ENCODE measurements at places on chromosomes 6 and 20. TPM values are rescaled to one million over a fixed set of nuclear protein-coding genes. Genes with fewer than 3 reads are reported as not detected.

DNA sequence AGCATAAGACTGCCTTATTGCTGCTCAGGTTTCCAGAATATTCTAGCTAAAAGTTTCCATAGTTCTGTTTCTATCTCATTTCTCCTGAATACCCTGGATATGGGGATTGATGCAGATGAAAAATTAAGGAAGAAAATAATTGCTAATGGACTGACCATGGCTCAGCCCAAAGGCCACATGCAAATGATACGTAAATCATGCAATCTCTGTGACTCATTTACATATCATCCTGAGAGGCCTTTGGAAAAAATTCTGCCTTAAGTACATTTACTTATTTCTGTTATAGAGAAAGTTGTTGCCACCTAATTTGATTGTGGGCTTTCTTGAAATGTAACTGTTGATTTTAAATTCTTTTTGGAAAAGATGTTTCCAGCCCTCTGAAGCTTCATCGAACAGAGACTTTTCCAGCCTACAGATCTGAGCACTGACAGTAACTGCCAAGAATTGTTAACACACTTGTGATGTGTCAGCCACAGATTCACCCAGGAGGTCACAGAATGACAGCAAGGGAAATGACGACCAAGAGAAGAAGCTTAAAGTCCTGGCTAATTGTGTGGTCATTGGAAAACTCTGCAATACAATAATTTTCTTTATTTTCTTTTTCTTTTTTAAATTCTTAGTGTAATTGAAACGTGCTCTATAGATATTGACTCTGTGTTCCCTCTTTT lies 174.8 kb downstream of the DOK5 start:
- DNase-seq = no peak

DNA sequence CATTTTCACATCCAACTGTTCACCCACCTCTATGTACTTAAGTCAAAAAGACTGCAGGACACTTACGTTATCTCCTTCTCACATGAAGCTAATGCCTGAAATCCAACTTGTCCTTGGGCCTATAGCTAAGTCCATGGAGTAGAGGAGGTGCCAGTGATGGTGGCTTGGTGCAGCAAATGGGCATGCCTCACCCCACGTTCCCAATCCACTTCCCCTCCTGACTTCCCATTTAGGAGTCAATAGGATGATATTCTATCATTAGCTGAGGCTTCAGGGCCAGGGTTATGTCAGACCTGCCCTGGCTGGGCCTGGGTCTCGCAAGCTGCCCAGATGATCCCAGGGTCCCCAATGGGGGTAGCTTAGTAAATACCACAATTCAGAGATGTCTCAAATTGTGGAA lies 410.4 kb downstream of the MAFB start:
- DNase-seq = no peak

GRCh38 chr6:11243861-11244260 lies 11.4 kb upstream of the NEDD9 start:
- DNase-seq = no peak

Gene CST5
- not detected for total RNA-seq

DNA sequence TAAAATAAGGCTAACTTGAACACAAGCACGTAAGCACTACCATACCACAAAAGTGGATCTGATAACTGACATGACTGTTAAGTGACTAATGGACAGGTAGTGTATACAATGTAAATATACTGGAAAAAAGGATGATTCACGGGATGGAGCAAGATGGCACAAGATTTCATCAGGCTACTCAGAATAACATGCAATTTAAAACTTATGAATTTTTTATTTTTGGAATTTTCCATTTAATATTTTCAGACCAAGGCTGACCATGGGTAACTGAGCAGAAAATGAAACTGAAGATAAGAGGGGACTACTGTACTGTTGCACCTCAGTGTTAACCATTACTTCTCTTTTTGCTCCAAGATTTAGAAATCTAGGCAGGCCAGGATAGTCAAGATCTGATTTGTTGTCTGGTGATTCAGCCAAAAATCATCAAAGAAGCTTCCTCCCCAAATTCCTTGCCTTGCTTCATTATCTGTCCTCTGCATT lies 45.4 kb downstream of the TPBG start:
- no peak for DNase-seq

DNA sequence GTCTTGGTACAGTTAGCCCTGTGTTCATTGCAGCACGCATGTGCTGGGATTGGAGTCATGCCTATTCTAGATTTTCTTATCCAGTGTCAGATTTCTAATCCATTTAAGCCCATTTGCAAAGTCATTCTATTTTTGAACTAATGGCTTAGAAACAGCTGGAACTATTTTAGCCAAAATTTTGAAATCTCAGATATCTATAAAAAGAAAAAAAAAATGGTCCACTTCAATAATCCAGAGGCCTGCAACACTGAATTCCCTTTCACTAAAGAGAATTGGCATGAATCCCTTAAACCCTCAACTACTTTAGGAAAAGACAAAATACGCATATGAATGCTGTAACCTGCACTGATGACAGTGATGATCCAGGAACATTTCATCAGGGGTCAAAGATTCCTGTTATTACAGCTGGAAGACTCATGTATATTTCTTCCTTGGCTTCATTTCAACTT lies 1.5 kb downstream of the COL21A1 start:
- DNase-seq = no peak

GRCh38 chr6:138410972-138411880 lies 7.2 kb downstream of the HEBP2 start:
- no peak for DNase-seq

Gene SAMD5
- total RNA-seq = 8.1 TPM

Gene TSHZ2
- 1.7 TPM for total RNA-seq

Gene C6orf141
- total RNA-seq = 11.6 TPM

- DNase-seq = no peak
Measured at GRCh38 chr6:159639721-159640120, 53.3 kb downstream of the SOD2 start.

GRCh38 chr6:105593805-105594671 lies 191.2 kb upstream of the PREP start:
- DNase-seq = no peak

DNA sequence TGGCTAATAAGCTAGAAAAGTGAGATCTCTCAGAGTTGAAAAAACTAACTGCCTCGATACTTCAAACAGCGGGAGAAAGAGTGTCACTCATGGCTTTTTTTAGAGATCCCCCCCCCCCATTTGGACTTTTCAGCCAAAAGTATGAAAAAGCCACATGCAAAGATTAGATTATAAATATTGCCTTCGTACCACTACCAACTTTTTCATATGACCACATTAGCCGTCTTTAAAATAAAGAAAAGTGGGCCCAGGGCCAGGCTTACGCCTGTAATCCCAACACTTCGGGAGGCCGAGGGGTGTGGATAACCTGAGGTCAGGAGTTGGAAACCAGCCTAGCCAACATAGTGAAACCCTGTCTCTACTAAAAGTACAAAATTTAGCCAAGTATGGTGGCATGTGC lies 4.4 kb downstream of the PGK2 start:
- DNase-seq = no peak

Gene STMND1
- total RNA-seq = 1.4 TPM

Gene PAX1
- total RNA-seq = not detected

DNA sequence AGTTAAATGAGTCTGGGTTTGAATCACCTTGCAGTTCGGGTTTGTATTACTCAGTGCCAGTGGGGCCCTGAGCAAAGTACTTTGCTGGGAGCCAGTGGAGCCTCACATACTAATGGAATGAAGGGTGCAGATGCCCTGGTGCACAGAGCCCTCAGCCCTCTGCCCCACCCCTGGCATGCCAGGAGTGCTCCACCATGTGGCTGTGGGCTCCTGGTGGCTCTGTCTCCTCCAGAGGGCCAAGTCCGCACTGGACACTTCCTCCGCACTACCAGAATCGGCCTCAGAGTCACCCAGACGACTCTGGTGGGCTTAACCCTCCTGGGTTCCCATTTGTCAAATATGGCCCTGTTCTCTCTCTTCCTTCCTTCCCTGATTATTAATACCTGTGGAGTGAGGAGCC lies 94.0 kb downstream of the STK35 start:
- no peak for DNase-seq

DNA sequence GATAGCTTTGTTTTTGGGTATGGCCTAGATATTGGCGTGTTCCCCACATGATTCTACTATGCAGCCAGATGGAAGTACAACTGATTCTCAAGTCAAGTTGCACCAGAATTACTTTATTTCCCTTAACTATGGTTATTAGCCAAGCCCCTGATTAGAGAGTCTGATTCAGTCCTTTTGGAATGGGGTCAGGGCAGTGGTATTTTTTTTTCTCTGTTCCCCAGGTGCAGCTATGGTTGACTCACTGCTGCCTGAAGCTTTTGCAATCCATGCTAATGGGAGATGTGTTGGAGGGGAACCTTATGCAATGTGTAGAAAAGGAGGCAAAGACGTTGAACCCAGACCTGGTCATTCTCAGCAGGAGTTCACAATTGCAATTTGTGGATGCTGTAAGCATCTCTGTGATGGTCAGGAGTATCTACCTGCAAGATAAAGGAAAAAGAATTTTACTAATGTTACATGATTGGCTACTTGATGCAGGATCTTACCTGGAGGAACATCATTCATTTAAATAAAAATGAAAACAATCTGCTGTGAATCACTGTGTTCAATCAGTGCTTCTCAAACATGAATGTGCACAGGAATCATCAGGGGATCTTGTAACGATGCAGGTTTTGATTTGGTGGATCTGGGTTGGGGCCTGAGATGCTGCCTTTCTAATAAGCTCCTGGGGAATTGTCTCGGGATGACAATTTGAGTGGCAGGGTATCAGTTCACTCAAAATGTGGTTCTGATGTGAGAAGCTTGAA lies 49.4 kb downstream of the PFDN4 start:
- no peak for DNase-seq

- no peak for DNase-seq
Measured at GRCh38 chr20:45489083-45489531, 19.6 kb downstream of the WFDC2 start.

GRCh38 chr20:37977786-37978185 lies 55.5 kb downstream of the TTI1 start:
- DNase-seq = no peak

DNA sequence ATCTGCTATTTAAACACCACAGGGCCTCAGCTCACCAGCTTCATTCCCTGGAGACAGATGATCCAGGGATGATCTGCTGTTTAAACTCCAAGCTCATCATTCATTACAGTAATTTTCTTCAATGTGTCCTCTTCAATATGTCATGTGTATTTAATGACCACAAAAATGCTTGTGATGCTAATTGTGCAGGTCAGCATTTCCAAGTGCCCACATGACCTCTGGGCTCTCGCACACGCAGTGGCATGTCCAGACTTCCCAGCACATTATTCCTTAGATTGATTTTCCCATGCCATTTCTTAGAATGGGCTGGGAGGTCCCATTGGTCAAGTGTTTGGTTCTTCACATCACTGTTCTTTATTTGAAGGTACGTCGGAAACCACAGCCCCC lies 434.4 kb downstream of the HAO1 start:
- no peak for DNase-seq

GRCh38 chr20:9590189-9590588 lies 75.8 kb downstream of the LAMP5 start:
- no peak for DNase-seq

Gene OR5V1
- not detected for total RNA-seq

DNA sequence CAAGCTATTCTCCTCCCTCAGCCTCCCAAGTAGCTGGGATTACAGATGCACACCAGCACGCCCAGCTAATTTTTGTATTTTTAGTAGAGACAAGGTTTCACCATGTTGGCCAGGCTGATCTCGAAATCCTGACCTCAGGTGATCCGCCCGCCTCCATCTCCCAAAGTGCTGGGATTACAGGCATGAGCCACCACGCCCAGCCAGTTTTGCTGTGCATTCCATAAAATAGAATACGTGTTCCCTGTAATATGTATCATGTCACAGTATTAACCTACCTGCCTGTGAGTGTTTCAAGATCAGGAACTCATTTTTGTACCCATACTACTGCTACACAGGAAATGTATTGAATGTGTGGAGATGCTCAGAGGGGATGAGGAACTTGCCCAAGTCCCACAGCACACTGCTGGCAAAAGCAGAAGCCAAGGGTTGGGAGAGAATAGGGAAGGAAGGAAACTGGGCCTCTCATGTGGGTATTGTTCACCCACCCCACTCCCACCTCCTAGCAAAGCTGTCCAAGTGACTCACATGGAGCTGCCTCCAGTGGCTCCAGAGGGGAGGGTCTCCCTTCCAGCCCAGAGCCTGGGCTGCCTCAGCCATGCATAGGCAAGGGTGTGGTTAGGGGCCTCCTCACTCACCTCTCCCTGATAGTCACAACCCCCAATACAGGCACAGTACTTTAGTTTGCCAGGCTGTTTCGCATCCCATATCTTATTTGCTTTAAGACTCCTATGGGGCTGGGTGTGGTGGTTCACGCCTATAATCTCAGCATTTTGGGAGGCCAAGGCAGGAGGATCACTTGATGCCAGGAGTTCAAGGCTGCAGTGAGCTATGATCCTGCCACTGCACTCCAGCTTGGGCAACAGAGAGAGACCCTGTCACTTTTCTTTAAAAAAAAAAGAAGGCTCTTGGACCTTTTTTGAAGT lies 9.4 kb downstream of the HM13 start:
- no peak for DNase-seq

Gene KCNB1
- 2.0 TPM for total RNA-seq

GRCh38 chr6:151326116-151326825 lies 65.1 kb downstream of the ZBTB2 start:
- DNase-seq = no peak

DNA sequence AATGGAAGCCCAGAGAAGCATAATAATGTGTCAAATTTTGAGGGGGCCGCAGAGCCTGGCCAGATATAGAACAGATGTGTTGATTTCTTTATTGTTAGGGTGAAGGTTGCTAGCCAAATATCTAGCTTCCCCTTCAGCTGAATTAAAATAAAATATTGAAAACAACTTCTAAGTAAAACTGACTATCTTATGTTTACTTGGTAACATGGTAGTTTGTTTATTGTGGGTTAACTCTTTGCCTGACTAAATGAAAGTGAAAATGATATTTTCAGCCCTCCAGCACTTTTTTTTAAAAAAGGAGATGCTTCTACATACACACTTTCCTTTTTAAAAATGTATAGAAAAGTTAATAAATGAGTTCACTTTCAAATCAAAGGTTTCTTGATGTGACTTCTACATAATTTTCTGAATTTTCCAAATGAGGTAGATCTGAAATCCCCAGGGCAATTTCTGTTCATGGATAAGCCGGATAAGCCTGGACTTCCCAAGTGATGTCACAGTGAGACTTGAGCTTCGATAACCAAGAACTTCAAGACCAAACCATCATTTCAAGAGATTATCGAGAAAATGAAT lies 172.1 kb upstream of the OLIG3 start:
- no peak for DNase-seq

Gene CYP21A2
- not detected for total RNA-seq

GRCh38 chr6:113662688-113663333 lies 194.3 kb upstream of the MARCKS start:
- DNase-seq = no peak

- DNase-seq = no peak
Measured at GRCh38 chr6:7624796-7625710, 35.1 kb downstream of the SNRNP48 start.

DNA sequence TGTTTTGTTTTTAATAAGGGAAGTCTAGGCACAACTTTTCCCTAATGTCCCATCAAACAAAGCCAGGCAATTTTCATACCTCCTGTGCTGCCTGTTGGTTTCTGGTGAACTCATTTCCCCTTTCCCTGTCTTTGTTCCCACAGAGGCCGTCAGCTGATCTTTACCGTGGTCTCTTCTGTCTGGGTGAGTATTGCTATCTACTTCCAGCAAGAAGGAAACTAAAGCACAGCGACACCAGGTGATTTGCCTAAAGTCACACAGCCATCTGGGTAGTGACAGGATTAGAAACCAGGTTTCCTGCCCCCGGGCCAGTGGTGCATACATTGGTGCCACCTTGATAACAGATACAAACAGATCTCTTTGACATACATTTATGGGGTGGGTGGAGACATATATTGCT lies 59.6 kb downstream of the RAB44 start:
- DNase-seq = no peak

GRCh38 chr20:63409834-63410435 lies 48.8 kb upstream of the CHRNA4 start:
- no peak for DNase-seq
